CD4-positive, alpha-beta T cell treated with Interleukin-6 at 100 ng/mL for 8 hours (primary cell): ENCODE measurements at places on chromosomes 6 and 20.

DNA sequence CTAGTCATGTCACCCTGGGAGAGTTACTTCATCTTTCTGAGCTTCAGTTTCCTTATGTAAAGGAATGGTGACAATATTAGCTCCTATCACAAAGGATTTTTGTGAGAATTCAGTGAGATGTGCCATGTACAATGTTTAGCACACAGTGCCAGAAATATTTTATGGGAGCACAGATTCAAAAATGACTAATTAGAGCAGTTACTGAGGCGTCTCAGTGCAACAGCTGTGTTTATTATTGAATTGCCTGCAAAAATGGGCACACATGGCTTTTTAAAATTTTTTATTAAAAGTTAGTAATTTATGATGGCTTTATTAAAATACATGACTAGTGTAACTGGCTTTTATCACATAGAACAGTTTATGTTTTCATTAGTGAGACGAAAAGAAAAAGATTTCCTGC lies 134.3 kb upstream of the AHI1 start:
- no peak for DNase-seq

GRCh38 chr6:3937438-3937837 lies 88.3 kb downstream of the FAM50B start:
- DNase-seq = no peak

DNA sequence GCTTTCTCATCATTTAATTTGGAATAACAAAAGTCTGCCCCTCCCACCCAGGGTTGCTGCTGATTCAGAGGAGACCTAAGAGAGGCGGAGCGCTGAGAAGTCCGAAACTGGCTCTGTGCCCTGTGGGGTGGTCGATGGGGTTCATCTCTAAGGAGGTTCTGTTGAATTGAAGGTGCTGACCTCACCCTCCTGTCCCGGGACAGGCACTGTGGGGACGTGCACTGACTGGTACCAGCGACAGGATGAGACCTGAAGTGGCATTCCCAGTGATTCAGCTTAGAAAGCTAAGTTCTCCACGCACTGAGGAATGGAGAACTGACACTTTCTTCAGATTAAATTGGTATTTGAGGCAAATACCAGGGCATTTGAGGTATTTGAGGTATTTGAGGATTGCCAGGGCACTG lies 1.3 kb downstream of the GUCA1B start:
- DNase-seq = no peak

GRCh38 chr6:91098006-91098405 lies 511.1 kb upstream of the MAP3K7 start:
- no peak for DNase-seq

GRCh38 chr6:121134922-121135321 lies 199.4 kb downstream of the TBC1D32 start:
- DNase-seq = no peak

GRCh38 chr6:160065200-160065599 lies 56.4 kb upstream of the SLC22A1 start:
- no peak for DNase-seq

DNA sequence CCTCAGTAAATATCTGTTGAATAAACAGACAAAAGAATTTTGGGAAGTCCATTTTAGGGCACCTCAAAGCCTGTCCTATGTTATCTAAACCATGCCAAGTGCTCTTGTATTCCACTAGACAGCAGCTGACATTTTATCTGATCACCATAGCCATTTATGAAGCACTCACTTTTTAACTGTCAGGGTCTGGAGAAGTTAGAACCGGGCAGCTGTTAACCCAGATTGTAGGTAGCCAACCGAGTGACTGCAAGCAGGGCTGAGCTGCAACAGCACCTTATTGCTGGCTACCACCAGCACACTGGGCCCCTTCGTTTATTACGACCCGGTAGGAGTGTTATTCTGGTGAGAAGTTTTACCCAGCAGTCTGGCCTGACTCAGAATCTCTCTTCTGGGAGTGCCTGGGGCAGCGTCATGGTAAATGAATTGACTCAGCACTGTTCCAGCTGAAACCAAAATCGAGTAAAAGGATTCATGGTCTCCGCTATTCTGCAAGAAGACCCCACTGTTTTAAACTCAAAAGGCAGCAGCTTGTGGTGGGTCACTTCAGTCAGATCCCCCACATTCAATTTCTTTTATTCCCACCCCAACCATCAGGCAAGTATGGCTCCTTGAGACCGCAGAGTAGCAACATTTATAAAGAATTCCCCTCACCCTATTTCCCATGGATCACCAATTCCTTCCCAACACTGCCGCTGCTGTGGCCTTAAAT lies 1.7 kb downstream of the UBE2V1 start:
- DNase-seq = no peak

DNA sequence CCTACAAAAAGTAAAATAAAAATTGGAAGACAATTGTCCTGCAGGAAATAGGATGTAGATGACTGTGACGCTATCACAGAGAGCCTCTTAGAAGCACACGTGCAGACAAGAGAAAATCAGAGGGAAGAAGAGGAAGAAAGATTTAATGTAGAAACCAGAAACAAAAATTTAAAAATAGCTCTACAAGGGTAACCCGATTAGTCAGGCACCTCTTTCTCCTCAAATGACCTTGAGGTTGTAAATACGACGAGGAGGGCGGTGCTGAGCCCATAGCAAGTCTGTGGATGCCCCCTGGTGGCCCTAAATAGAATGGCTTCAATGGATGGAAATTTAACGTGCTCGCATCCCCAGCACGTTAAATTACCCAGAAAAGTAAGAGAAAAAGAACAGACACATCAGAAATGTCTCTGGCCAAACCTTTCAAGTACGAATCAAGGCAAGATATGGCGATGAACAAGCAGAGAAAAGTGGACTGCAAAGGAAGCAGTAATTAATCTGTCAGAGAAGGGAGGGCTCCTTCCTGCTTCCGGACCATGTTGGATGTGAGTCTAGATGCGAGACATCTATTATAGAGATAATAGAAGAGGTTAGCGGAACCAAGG lies 4.2 kb upstream of the PRPH2 start:
- DNase-seq = peak; percentile 81

DNA sequence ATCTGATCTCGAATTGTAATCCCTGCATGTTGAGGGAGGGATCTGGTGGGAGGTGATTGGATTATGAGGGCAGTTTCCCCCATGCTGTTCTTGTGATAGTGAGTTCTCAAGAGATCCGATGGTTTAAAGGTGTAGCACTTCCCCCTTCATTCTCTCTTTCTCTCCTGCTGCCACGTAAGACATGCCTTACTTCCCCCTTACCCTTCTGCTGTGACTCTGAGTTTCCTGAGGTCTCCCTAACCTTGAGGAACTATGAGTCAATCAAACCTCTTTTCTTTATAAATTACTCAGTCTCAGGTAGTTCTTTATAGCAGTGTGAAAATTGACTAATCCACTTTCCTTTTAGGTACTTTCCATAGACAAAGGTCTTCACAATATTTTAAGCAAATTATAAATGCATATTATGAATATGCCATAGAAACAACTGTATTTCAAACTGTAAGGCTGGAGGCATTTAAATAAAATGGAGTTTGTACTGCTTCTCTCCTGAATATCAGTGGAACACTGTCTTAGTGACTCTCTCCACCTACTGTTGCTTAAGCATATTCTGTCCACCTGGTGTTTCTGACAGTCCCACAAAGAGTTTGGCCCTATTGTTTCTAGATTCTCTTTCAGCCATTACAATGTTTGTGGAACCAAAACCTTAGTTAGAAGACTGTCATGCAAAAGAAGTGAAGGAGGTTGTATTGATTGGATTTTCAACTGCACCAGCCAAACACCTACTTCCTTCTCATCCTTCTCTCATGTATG lies 24.3 kb upstream of the IL17A start:
- no peak for DNase-seq

- no peak for DNase-seq
Observed at GRCh38 chr20:41147767-41148191, 10.4 kb downstream of the PLCG1 start.

DNA sequence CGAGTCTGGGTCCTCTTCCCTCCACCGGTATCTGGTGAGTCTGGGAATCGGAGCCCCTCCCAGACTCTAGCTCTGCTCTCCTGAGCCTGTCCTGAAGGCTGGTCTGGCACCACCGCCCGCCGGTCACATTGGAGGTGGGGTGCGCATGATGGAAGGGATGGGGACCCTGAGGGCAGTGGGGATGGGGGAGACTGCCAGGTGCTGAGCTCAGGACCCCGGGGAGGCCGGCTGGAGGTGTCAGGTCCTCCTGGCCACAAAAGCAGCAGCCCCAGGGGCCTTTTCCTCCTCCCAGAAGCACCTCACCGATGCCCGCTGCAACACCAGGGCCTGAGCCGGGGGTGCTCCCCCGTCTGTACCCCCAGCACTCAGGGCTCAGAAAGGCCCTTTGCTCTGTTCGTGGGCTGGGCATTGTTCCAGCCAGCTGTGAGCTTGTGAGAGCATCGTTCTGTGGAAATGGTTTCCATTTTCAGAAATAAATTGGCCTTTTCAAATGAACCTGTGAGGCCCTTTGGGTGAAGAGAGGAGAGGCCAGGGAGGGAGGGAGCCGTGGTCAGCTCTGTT lies 2.5 kb upstream of the NPBWR2 start:
- DNase-seq = no peak

- DNase-seq = no peak
Observed at GRCh38 chr6:41877051-41877680, 18.0 kb downstream of the USP49 start.

- DNase-seq = no peak
Observed at GRCh38 chr6:101706576-101706975, 313.1 kb downstream of the GRIK2 start.

DNA sequence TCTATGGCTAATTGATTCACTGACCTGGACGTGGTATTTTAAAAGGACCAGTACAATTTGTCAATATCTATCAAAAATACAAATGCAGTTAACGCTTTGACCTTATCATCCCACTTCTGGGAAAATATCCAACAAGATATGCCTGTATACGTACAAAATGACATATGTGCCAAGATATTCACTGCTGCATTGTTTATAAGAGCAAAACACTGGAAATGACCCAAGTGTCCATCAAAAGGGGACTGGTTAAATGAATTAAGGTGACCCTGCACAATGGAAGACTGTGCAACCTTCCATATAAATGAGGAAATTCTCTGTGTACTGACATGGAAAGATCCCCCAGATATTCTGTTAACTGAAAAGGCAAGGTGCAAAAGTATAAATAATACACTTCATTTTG lies 13.9 kb downstream of the TRAM2 start:
- no peak for DNase-seq

DNA sequence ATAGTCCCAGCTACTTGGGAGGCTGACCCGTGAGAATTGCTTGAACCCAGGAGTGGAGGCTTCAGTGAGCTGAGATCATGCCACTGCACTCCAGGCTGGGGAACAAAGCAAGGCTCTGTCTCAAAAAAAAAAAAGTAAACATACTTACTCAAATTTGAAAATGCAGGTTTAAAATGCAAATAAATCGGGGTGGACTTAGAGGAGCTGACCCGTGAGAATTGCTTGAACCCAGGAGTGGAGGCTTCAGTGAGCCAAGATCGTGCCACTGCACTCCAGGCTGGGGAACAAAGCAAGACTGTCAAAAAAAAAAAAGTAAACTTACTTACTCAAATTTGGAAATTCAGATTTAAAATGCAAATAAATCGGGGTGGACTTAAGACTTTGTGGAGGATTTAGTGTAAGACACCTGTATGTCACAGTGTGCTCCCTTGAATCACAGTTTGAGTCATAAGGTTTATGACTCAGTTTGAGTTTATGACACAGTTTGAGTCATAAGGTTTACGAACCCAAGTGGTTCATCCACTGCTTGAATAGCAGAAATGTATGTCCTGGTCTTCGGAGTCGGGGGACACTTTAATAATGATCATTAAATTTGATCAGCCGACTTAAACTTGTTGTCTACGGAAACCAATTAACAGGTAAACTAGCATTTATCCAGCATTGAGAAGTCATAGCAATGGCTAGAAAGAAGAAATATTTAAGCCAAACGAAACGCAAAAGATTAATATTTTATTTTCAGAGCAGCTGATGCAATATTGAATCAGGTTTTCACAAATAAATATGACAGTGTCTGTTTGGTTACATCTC lies 6.8 kb upstream of the MRPS10 start:
- DNase-seq = peak; percentile 3

GRCh38 chr20:9139106-9139833 lies 70.4 kb downstream of the PLCB4 start:
- no peak for DNase-seq

- DNase-seq = peak; percentile 59
Observed at GRCh38 chr20:3218307-3218988, 9.2 kb downstream of the ITPA start.

GRCh38 chr6:1364791-1365190 lies 24.6 kb upstream of the FOXF2 start:
- no peak for DNase-seq

DNA sequence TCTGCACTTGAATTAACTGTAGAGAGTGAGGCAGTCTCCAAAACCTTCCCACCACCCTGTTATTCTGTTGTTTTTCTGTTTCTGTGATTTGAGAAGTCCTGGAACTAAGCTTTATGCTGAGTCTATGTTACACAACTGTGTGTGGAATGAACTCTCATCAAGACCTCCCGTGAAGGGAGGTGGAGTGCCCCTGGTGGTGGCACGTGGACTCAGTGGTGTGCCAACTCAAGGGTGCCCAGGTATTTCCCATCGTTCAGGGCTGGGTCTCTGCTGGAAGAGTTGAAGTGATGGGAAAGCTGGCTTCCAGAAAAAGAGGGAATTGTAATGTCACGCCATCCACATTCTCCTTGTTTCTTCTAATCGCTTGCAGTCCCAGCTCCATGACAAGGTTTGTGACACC lies 374.2 kb downstream of the SMOC2 start:
- DNase-seq = no peak

DNA sequence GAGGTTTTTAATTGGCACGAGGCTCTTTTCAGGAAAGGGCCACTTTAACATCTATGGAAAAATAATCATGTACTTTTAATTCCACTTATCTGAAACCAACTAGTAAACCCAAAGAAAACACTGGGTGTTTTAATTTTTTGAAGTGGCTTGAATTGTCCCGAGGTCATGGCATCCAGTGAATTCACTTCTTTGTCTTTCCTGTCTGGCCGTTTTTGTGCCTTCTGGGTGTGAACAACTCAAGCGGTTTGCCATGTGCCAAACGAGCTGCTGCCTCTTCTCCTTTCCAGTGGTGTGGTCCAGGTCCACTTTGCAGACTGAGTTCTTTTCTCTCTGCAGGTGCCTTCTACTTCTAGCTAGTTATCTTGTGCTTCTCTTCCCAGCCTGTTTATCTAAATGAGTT lies 117.5 kb downstream of the PLCB4 start:
- no peak for DNase-seq

GRCh38 chr6:162173466-162173865 lies 554.1 kb downstream of the PRKN start:
- no peak for DNase-seq

GRCh38 chr6:110265273-110265672 lies 85.0 kb downstream of the CDC40 start:
- DNase-seq = no peak
